ENCODE measurements at places on chromosomes 1 and 21.

- peak; percentile 8 for DNase-seq
These were observed 330.9 kb downstream of the S1PR1 start for GRCh38 chr1:101567582-101568189.

DNA sequence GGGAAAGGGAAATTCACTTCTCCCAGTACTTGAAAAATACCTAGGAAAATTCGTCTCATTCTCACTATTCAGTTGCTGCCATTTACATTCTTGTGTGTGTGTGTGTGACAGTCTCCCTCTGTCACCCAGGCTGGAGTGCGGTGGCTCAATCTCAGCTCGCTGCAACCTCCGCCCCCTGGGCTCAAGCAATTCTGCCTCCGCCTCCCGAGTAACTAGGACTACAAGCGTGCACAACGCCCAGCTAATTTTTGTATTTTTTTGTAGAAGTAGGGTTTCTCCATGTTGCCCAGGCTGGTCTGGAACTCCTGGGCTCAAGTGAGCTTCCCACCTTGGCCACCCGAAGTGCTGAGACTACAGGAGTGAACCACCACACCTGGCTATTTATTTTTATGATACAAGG, 1.2 kb downstream of the SNAPIN start:
- no peak for DNase-seq

DNA sequence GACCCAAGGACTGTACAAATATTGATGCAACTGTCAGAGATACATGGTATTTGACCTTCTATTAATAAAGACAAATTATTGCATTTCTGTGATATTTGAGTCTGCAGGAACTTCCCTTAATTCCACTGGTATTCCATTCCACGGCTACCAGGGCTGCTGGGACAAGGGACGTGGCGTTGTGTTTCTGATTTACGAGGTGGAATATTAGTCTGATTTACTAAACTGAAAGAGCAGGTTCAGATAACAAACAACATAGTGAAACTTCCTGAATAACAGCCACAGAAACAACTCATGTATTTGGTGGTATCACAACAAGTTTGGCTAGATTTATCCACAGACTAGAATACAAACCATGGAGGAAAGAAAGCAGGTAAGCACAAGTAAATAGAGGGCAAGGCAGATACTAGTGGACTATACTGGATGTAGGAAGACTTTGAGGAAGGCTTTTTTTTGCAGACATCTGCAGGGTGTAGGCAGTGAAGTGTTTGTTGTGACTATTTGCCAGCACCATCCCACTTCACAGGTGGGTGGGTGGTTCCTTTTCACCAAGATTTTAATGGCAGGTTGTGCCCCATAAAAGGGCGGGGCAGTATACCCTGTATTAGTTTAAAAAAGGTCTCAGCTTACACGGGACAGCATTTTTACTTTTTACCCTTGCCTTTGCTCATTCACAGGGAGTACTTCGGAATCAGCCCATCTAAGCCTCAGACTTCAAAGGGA, 100.4 kb downstream of the FGGY start:
- DNase-seq = no peak

DNA sequence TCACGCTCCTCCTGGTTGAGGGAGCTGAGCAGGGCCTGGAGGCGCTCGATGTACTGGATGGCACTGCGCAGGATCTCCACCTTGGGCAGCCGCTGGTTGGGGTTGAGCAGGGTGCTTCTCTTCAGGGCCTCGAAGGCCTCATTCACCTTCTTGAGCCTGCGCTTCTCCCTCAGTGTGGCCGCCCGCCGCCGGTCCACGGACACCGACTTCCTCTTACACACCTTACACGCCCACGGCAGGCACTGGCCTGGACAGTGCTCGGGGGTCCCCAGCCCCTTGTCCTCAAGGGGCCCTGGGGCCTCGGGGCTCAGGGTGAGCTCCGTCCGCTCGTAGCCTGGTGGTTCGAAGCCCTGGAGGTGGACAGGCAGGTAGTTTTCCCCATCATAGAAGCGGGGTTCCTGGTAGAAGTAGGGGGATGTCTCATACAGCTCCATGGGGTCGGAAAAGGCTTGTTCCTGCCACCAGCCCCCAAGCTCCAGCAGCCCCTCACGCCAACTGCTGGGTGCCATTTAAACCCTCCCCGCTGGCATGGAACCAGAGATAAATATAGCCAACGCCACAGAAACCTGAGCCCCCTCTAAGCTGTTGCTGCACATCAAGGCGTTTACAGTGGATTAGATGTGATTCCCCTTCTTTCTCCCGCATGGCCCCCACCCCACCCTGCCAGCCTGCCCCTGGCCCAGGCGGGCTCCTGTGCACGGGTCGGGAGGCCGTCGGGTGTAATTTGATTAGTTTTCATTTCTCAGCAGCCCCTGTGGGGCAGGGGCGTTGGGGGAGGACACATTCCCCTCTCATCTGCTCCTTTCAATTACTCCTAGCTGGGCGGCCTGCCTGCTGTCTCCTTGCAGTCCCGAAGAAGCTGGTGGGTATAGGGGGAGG, at the start of gene MYOG:
Gene MYOG (minus strand): TSS at position 485 of the 879 bp plus-strand sequence. CDS start 51 bp downstream, at position 434.
- DNase-seq = no peak

DNA sequence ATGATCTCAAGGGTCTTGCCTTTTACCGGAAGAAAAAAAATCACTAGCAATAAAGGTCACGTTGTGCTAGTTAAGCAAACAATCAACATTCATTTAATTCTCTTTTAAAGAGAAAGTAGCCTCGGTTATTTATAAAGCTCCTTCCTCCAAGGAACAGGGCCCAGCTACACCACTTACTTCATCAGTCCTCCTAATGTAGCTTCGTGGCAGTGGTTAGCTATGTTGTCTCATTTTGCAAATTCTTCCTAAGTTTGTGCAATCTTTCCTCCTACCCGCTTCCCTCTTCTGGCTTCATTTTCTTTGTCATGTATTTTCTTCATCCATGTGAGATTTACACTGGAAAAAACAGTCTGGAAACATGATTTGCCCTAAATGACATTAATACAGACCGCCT, 554.2 kb downstream of the NUF2 start:
- DNase-seq = no peak

DNA sequence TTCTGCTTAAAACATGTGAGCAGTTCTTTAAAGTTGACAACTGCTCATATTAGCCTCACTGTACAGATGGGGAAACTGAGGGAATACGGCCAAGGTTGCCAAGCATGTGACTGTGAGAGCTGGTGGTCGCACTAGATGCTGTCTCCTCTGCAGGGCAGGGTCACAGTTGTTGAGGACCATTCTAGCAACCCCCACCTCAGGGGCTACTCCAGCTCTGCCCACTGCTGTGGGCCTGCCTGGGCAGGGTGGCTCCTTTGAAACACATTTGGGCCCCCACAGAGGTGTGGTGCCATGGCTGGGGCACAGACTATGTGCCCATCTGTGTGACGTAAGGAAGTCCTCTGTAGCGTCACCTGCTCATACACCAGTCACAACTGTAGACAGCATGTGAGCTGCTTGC, 779 bp downstream of the THEM5 start:
- DNase-seq = no peak

DNA sequence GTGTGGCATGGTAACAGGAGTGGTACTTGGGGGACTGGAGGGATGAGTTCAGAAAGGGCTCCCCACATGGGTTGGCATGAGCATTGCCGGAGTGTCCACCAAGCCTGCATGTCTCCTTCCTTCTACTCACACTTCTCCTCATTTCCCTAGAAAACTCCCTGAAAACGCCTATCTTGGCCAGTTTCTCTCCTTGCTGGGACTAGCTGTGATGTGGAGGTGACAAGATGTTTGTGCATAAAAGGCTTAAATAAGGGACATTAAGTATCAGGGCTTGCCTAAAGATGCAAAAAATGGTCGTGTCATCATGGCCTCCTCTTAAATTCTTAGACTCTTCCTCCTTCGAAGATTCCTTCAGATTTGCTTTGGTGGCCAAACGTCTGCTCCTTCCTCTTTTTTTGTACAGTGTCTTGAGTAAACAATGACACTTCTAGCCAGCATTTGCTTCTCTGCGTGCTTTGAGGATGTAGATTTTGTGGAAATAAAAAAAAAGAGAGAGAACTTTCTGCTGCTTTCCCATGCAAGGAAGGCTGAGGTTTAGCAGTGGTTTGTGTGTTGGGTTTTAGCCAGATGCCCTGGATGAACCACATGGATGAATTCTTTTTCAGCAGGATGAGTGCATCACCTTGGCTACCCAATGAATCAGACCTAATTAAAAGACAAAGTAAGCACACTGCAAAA, 239.1 kb upstream of the IRF2BP2 start:
- no peak for DNase-seq

DNA sequence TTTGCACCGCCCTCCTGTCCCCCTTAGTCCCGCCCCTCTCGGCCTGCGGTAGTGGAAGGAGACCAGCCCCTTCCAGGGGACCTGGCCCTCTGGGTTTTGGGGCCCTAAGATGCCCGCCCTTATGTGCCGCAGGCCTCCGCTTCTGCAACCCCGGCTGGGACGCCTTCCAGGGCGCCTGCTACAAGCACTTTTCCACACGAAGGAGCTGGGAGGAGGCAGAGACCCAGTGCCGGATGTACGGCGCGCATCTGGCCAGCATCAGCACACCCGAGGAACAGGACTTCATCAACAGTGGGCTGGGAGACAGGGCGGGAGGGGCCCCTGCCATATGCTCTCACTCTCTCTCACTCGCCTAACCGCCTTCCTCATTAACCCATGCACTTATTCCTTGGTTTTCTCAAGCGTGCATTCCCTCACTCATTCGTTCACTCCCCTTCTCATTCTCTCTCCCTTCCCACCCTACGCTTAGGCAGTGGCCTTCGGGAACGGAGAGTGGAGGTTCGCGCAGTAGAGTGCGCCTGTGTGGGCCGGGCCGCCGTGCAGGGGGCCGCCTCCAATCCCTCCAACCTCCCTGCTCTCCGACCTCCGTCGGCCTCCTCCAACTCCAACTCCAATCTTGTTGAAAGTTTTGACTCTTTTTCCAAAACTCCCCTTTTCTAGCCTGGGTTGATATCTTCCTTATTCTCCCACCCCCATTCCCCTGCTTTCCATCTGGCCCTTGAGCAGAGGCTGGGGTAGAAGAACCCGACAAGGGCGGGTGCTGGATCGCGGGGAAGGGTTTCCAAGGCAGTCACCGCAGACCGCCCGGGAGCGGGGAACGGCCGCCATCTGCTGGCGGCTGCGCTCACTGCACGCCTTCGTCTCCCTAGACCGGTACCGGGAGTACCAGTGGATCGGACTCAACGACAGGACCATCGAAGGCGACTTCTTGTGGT, 15.2 kb downstream of the BCAN start:
- DNase-seq = peak; percentile 60

DNA sequence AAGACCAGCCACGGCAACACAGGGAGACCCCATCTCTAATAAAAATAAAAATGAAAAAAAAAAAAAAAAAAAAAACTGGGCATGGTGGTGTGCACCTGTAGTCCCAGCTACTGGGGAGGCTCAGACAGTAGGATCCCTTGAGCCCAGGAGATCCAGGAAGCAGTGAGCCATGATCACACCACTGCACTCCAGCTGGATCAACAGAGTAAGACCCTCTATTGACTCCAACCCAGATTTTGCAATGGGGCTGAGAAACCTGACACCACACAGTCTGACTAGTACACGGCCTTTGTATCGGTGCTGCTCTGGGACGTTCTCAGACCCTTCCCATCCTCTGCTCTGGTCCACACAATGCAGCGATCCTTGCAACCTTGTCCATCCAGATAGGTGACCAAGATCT, 31.8 kb downstream of the SPATA21 start:
- no peak for DNase-seq

DNA sequence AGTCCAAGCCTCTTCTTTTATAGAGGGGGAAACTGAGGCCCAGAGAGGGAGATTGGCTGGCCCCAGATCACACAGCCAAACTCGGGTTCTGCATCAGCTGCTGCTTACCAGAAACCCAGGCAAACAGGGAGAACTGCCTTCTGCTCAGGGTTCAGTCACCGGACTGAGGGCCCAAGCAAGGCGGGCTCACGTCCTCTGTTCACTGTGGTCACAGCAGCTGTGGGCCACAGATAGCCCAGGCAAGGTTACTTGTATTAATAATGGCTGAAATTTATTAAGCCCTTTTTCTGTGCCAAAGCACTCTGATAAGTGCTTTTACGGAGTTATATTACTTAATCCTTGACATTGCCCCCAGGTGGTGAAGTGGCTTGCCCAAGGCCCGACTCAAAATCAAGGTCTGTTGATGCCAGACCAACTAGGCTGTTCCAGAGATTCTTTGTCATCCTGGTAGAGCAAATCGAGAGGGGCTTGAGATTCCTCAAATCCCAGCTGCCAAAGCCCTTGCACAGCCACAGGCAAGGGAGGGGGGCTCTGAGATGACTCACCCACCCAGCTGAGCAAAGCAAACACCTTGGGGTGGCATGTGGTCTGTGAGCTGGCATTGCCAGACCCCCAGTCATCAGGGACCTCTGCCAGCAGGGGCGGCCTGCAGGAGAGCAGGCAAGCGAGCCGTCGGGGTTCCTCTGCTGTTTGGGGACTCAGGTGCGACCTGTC, 36.5 kb downstream of the EPHB2 start:
- no peak for DNase-seq

DNA sequence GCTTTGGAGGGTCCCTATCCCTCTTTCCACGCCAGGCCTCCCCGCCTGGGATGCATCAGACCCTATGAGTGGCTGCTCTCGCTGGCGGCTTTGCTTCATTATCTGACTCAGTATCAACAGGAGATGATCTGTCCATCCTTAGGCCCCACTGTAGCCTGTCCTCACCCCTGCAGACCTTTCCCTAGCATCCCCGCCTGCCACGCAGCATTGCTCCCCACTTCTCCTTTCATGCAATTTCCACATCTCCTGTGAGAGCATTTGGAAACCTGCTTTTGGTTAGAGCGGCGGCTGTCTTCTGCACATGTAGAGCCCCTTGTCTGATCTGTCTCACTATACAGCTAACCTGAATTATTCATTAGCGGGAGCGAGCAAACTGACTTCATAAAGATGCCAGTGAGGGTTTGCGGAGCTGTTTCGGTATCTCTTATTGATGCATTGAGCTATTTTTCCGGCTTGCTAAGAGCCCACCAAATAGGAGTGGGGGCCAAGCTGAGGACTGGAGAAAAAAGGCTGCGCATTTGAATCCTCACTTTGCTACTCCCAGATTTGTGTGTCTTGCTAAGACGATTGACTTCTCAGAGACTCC, 40.0 kb upstream of the ATP2B4 start:
- DNase-seq = no peak

DNA sequence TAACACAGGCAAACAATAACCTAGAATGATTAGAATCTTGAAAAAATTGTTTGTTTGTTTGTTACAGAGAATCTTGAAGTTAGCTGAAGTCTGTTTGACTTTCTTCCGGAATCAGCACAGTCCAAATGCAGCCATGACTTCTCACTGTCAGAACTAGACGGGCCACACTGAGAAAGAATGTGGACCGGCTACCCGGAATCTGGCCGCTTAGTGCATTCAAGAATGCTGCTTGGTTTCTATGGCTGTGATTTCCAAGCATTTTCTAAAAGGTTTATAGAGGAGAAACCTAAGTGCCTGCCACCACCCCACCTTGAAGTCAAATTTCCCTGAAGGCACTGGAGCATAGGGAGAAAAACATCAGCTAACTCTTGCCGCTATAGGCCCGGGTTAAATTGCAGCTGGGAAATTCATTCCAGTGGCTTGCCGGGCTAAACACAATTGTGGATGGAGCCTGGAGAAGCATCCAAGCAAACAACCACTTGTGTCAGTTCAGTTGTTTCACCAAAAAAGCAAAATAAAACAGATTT, 231.1 kb downstream of the DISC1 start:
- DNase-seq = no peak

- no peak for DNase-seq
These were observed 133.7 kb downstream of the COQ8A start for GRCh38 chr1:227073786-227074185.

GRCh38 chr1:215793180-215793579, 226.1 kb downstream of the KCTD3 start:
- DNase-seq = no peak
